ENCODE measurements at places on chromosomes 1 and 21.

GRCh38 chr1:97424209-97424608, 496.6 kb downstream of the DPYD start:
- no peak for DNase-seq

DNA sequence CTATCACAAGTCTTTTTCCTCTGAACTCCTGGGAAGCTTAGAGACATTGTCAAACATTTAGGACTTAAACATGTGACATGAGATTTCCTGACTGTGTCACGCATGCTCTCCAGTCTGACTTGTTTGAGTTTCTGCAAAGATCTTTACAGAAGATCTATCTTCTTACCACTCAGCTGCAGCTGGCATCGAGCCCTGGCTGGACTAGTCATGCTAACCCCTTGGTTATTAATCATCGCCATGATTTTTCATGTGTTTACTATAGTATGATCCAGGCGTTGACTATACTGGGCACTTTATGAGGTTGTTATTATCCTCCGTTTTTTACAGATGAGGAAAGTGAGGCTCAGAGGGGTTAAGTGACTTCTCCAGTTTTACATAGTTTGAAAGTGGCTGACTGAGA, 18.1 kb upstream of the IRF2BP2 start:
- DNase-seq: no peak

DNA sequence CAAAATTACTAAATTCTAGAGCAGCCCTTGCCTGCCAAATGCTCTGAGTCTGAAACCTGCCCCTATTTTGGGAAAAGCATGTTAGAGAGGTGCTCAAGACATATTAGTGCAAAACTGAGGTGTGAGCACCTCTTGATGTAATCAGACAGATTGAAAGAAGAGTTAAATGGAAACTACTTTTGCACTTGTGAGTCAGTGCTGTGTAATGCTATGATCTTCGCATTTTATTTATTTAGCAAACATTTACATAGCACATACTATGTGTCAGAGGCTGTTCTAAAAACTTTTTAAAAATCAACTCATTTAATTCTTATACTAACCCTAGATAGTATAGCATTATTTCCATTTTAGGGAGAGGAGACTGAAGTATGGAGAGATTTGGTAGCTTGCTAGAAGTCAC, 138.1 kb downstream of the ELAVL4 start:
- DNase-seq: no peak

- DNase-seq: no peak
These were observed 228.6 kb downstream of the GRIK1 start for GRCh38 chr21:29711236-29711635.

DNA sequence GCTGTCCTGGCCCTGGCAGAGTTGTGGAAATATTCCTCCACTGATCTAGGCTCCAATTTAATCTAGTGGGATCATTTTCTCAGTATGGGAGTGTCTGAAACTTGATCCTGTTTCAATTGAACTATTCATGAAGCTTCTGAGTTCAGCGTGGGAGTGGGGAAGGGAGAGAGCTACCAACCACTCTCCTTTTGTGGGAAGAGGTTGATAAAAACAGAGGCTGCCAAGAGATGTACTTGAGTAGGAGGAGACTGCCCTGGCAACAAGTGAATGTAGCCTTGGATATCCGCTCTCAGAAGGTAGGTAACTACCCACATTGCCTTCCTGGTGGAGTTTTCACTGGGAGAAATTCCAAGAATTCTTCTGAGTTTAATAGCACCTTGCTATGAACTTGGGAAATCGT, at the start of gene CTXND2:
TSS of gene CTXND2 (plus strand) at position 119 of the 400 bp plus-strand sequence. CDS start 25,179 bp downstream, outside the sequence.
- DNase-seq: no peak

GRCh38 chr21:34514576-34515115, 2.6 kb upstream of the KCNE1 start:
- no peak for DNase-seq

GRCh38 chr1:5067246-5067645, 412.8 kb downstream of the AJAP1 start:
- DNase-seq: no peak

- peak; percentile 70 for DNase-seq
These were observed 98.0 kb upstream of the DUSP10 start for GRCh38 chr1:221839782-221840395.

DNA sequence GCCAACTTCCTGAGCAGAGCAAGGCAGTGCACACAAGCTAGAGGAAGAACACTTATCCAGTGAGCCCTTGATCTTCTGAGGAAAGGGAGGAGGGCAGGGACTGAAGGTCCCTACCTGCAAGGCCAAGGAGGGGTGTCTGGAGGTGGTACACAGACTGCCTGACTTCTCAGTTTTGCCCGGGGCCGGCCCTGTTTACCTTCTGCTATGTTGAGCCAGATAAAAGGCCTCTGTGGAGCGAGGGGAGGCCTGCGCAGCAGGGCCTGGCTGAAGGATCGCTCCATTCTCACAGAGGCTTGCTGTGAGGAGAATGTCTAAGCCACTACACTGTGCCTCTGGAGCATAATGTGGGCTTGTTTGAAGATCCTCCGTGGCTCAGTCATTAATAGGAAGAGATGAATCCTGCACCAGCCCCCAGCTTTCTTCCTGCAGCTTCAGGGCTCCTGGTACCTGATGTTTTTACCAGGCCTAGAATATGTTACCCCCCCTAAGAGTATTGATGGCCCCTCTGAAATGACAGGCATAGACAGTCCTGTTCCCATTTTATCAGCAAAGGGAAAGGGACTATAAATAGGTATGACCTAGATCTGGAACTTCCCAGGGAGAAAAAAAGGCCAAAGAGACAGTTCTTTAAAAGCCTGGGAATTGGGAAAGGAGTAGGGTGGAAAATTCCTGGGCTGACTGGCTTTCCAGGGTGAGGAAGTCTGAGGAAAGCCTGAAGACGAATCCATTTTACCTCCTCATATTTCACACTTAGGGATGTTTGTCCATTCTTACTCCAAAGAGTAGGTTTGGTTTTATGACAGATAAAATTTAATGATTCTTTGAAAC, 4.7 kb downstream of the POGK start:
- no peak for DNase-seq

DNA sequence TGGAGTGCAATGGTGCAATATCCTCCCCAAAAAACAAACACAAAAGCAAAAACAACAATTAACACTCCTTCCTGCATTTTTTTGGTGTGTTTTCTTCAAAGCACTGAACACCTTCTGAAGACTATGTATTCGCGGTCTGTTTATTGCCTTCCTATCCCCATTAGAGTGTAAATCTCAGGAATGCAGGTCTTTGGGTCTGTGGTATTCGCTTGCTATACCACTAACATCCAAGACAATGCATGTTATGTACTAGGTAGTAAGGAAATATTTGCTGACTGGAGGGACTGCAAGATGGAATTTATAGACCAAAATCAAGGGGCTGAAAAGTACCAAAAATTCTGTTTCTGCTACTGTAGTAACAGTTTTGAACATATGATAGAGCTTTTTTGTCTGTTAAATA, 299.4 kb downstream of the RYR2 start:
- no peak for DNase-seq

- no peak for DNase-seq
These were observed 20.6 kb upstream of the TRAPPC10 start for GRCh38 chr21:43991447-43991991.

DNA sequence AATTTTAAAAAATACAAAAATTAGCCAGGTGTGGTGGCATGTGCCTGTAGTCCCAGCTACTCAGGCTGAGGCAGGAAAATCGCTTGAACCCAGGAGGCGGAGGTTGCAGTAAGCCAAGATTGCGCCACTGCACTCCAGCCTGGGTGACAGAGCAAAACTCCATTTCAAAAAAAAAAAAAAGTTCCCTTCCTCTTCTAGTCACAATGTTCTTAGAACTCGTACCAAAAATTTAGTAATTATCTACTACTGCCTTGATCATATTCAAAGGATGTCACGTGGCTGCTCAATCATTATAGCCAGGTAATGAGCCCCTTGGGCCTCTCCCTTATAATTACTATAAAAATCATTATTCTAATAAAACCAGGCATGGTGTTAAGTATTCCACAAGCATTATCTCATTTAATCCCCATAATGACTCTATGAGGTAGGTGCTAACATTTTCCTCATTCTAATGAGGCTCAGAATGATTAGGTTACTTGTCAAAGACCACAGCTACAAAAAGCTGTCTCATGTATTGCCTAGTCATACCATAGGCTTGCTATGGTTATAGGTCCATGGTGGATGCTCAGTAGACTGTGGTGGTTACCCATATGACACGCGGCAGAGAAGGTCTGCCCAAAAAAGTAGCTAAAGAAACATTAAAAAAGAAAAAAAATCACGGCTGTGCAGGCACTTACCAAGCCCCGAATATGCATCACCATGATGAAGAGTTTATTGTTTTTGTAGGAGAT, 15.5 kb upstream of the PPP1R15B start:
- DNase-seq: no peak

- no peak for DNase-seq
These were observed 26.4 kb downstream of the HSPG2 start for GRCh38 chr1:21910558-21911204.

GRCh38 chr1:113895098-113895497, 7.7 kb upstream of the BCL2L15 start:
- DNase-seq: no peak

DNA sequence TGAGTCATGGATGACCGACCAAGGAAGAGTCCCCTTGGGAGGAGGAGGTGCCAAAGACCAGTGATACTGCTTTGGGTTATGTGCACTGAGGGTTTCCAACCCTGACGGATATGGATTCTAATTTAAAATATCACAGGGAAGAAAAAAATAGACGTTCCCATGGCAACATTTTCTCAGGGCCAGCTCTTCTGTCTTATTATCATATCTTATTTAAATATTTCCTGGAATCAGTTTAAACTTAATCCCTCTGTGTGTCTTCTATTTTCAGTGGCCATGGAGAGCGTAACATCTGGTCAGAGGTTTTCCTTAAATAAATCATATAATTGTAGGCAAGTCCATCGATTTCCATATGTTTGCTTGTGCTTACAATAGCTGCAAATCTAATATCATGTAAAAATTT, 205.4 kb upstream of the FMN2 start:
- no peak for DNase-seq

DNA sequence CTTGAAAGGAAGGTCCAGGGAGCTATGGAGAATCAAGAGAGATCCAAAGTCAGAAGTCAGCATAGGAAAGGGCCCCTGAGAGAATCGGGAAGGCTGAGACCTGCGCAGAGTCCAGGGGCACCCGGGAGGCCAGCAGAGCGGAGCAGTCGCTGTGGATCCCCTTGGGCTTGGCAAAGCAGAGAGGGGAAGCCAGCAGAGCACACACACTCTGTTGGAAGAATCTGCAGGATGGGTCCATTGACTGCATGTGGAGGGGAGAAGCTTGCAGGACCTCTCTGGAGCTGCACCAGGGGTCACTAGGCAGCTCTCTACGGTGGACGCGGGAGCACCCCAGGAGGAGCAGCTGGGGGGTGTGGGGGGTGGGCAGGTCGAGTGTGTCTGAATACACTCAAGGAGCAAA, 6.4 kb downstream of the RIPK4 start:
- DNase-seq: no peak

GRCh38 chr1:168159979-168160378, 18.8 kb upstream of the TIPRL start:
- no peak for DNase-seq

DNA sequence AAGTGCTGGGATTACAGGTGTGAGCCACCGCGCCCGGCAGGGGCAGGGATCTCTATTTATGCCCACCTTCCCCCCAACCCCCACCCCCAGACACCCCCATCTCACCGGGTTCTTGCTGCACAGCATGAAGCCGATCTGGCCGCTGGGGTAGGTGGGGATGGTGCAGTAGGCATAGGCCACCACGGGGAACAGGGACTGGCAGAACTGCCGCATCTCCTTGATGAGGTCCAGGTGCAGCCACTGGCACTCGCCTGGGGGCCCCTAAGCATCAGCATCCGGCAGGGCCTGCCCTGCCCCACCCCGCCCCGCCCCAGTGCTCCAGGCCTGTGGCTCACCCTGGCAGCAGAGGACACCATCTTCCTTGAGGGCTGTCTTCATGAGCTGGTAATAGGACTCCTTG, 4.1 kb downstream of the SRM start:
- no peak for DNase-seq

DNA sequence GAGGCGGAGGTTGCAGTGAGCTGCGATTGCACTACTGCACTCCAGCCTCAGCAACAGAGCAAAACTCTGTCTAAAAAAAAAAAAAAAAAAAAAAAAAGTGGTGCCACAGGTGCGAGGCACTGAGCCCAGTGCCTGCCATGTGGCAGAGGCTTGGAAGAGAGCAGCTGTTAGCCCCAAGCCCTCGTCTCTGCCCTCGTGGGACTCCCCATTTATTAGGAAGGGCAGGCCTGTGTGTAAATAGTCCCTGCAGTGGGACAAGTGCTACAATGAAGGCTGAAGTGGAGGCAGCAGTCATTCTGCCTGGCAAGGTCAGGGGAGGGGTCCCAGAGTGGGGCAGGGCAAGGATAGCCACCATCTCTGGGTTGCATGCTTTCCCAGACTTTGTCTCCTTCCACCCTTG, 6.5 kb downstream of the RPS6KA1 start:
- no peak for DNase-seq

GRCh38 chr21:40841524-40842196, 5.3 kb downstream of the DSCAM start:
- no peak for DNase-seq

DNA sequence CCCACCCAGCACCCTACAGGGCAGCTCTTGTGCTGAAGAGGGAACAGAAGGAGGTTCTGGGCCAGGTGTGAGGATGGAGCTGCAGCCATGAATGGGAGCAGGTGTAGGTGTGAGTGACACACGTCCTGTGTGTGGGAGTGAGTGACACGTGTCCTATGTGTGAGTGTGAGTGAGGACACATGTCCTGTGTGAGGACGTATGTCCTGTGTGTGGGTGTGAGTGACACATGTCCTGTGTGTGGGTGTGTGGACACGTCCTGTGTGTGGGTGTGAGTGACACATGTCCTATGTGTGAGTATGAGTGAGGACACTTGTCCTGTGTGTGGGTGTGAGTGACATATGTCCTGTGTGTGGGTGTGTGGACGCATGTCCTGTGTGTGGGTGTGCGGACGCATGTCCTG, 26.4 kb downstream of the MEGF6 start:
- DNase-seq: no peak

- DNase-seq: no peak
These were observed 41.8 kb downstream of the AGPAT3 start for GRCh38 chr21:43906585-43907370.

GRCh38 chr1:89682611-89683010, 49.7 kb downstream of the LRRC8C start:
- DNase-seq: no peak

DNA sequence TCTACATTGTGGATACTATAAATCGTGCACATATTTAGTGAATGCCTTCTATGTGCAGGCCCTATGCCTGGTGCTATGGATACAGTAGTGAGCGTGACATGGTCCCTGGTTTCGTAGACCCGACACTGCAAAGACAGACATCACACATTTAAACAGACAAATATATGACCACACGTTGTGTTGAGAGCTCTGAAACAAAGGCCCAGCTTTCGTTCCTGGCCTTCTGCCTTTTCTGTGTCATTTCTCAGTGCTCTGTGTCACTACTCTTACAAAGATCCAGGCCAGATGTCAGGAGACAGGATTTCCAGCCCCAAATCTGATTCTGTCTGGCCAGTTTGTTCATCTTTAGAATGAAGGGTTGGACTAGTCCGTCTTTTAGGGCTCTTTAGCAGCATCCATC, 19.3 kb upstream of the TRABD2B start:
- DNase-seq: no peak
